ENCODE measurements at places on chromosomes 1 and 21.

DNA sequence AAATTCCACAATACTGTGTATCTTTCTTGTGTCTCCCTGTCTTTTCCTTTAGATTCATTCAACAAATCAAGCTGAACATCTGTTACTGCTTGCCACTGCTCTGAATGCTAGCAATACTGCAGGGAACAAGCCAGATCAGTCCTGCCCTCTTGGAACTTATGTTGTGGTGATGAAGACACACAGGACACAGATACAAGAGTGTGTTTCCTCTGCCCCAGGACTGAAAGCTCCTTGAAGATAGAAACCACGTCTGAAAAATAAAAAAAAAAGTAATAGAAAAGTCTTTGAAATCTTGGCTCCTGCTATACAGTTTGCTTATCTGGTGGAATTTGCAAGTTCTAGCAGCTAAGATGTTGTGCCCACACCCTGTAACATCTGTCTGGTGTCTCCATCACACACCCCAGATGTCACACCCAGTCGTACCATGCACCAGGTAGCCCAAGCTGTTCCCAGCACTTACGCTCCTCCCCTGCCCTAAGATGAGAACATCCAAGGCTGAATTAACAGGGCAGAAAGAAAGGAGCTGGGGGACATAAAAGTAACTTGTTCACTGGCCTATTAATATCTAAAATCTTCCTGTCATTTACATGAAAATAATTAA, 80.2 kb upstream of the GALNT2 start:
- DNase-seq = no peak

- no peak for DNase-seq
Measured at GRCh38 chr1:226370144-226370923, 37.6 kb downstream of the PARP1 start.

- DNase-seq = no peak
Measured at GRCh38 chr21:28928578-28929420, 63.9 kb downstream of the LTN1 start.

DNA sequence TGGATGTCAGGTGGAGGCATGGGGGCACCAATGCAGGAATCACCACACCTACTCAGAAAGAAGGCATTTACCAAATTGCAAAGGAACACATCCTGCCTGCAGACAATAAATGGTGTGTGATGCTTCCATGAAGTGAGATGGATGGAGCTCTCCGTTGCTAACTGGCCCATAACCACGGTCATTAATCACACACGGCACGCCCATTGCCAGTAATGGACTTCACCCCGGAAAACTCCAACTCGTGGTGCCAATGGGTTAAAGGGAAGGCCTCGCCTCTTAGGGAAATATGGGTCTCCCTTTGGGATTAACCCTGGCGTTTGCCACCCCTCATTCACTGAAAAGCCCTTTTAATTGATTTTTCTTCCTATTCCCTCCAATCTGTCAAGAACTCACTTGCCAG, 443.1 kb upstream of the DAB1 start:
- no peak for DNase-seq

DNA sequence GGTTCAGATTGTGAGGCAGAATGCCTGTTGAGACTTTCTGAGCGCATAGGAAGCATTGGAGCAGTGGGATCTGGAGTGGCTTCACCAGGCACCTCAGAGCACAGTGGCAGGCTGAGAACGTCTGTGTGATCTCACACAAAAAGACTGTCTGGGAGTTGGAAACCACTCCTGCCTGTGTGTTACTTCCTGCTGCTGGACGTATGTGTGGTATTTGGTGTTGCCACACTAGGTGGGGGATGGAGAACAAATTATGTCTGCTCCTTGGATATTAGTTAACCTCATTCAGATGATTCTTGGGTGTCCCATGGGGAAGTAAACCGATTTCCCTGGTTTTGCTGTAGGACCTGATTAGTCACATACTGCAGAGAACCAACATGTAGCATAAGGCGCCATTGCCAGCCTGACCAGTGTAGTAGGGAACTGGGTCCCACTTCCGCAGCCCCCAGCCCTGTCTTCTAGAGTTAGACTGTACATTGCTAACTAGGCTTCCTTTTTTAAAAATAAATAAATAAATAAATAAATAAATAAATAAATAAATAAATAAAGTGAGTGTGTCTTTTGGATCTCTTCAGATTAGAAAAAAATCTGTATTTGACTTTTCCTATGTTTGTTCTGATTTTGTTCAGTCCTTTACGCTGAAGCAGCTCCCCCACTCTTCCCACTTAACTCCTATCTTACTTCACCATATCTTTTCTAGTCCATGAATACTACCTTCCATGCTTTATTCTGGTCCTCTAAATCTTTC, 26.9 kb downstream of the UCK2 start:
- DNase-seq = no peak

DNA sequence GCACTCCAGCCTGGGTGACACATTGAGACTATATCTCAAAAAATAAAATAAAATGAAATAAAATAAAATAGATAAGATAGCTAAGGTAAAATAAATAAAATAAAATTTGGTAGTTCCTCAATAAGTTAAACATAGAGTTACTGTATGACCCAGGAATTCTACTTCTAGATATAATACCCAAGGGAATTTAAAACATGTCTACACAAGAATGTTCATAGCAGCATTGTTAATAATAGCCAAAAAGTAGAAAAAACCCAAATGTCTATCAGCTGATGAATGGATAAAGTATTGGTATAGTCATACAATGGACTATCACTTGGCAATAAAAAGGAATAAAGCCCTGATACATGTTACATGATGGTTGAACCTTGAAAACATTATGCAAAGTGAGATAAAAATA, 47.8 kb downstream of the CEP350 start:
- DNase-seq = no peak
